ENCODE measurements at places on chromosomes 5 and 9.

DNA sequence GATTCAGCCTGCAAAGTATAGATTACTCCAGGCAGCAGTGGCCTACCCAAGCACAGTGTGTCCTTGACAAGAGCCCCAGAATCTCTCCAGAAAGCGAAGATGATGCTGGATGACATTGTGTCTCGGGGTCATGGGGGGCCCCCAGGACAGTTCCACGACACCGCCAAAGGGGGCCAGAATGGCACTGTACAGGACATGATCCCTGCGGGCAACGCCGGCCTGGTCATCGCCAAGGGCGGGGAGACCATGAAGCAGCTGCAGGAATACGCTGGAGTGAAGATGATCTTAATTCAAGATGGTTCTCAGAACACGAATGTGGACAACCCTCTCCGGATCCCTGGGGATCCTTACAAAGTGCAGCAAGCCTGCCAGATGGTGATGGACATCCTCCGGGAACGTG, 107.0 kb upstream of the MTAP start:
- no peak for DNase-seq

DNA sequence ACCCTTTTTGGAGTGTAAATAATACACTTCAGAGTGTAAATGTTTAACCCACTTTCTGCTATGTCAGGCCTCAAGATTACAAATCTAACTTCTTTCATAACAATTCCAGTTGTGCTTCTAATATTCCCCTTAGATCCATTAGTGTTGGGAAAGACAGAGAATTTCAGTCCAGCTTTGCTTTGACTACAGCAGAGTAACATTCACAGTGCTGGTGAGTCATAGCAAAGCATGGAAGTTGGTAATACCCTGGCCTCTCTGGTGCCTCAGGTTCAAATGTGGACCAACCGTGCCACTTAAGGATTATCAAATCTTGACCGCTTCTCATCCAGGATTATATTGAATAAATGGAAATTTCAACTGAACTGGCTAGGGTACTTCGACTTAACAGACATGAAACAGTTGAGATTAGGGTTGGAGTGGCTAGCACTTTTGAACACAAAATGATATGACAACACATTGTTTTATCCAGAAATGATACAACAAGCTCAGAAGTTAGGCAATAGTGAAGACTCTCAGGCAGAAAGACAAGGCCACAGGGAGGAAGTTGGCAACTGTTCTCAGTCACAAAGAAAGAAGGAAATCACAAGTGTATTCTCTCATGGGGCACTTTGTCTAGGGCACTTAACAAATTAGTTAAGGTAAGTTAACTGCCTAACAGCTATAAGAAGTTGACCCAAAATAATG, 24.4 kb upstream of the RASA1 start:
- DNase-seq, result no peak

DNA sequence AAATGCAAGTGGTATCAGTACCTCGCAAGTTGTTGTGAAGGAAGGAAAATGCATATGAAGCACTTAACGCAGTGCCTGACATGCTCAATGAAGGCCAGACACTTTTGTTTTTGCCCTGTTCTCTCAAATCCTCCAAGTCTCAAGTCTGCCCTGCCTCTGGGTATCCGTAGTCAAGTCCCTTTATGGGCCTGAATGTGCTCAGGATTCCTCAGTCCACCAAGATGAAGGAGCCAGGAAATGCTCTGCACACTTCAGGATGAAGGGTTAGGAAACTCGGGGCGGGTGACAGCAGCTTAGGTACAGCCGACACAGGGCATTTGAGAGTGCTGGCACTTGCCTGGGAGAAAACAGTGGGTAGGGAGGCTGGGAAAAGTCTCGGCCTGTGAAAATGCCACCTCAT, 1.4 kb downstream of the ECSCR start:
- no peak for DNase-seq

- DNase-seq, result no peak
Observed at GRCh38 chr9:70136632-70137031, 93.0 kb downstream of the MAMDC2 start.

GRCh38 chr9:2241461-2241835, 226.3 kb downstream of the SMARCA2 start:
- DNase-seq, result no peak

GRCh38 chr9:82147798-82148425, 159.3 kb downstream of the SPATA31D1 start:
- no peak for DNase-seq

- DNase-seq, result no peak
Observed at GRCh38 chr9:8391566-8391965, 592.0 kb upstream of the DMAC1 start.

DNA sequence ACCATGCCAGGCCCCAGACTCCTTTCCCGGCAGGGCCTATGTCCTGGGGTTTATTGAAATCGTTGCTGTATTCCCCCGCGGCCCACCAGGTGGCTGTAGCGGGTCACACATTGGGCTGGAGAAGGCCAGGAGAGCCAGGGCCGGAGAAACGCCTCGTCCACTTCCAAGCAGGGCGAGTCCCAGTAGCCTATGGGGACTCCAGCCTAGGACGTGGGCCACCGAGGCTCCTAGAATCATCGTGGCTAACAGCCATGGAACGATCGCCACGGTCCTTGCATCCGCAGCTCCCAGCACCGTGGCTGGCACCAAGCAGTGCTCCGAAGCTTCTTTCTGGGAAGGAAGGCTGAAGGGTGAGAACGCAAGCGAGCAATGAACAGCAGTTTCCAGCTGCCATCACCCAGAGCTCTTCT, 87.7 kb downstream of the ENTREP1 start:
- no peak for DNase-seq

DNA sequence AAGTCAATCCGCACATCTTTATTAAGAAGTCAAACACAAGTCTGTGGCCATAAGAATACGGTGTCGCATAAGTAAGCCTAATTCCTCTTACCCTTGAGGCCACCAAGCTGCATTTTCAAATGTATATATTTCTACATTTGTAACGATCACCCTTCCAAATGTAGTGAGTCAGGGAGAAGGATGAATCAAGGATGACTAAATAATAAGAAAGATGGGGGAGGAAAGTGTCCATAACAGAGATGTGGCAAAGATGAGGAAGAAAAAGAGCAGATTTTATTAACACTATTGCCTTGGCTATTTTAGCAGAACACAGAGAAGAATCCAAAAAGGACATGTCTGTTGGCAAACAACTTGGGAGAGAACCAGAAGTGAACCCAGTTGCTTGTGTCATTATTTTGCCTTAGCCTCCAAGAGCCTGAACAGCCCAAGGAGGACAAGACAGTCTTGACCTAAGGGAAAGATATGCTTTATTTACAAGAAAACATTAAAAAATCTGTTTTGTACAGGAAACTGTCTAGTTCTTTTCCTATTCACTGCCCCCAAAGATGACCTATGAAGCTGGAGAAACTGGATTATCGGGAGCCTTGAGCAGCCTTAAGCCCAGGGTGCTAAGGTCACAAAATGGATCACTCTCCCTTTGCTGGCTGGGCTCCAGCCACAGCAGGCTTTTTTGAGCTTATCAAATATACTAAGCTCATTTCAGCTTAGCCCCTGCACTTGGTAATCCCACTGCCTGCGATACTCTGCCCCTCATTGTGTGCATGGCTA, 101.5 kb downstream of the PLCXD3 start:
- DNase-seq, result no peak
